ENCODE measurements at places on chromosomes 3 and 15.

GRCh38 chr15:92146511-92147150, 247.1 kb upstream of the ST8SIA2 start:
- no peak for DNase-seq

DNA sequence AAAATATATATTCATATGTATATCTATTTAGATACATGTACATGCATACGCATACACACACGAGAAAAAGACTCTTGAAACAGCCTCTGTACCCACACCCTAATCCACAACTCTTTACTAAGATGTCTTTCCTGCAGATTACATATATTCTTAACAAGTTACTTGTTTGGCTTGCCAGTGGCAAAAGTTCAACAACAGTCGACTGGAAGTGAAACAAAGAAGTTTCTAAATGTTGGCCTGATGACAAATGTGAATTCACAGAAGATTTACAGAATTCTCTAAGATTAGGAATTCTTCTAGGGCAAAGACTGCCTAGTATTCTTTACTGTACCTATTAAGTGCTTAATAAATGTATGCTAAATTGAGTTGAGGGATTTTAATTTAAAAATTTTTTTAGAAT, 116.8 kb downstream of the CDIN1 start:
- DNase-seq, result no peak

- DNase-seq, result no peak
Observed at GRCh38 chr3:114903213-114903612, 243.9 kb downstream of the ZBTB20 start.

GRCh38 chr3:72505539-72506405, 342.5 kb downstream of the SHQ1 start:
- DNase-seq, result no peak

- no peak for DNase-seq
Observed at GRCh38 chr3:176905331-176905730, 292.0 kb downstream of the TBL1XR1 start.

GRCh38 chr15:85941186-85941855, 138.3 kb upstream of the AGBL1 start:
- no peak for DNase-seq

DNA sequence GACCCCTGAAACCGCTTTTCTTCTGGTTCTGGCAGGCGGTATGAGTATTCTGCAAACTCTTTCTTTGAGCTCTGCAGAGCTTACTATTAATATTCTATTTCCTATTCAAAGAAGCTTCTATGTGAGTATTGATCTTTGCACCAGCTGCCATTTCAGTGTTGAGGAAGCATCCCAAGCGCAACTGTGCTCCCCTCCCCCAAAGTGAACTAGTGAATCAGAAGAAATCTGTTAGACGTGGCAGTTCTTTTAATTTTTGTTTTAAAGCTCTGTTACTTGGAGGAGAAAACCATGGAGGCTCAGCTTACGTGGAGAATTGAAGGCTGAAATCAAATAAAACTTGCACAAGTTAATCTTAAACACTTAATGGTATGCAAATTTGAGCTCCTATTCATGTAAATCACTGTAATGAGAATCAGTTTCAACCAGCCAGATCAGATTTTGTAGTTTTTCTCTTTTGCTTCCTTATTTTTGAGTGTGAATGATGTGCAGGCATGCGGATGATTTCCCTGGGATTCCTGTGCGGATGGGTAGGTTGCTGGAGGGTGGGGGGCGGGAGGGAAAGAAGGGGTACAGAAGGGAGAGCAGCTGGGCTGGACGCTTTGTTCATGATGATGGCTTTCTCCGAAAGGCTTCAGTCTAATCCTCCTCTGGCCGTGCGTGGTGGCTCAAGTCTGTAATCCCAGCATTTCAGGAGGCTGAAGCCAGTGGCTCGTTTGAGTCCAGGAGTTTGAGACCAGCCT, 16.1 kb upstream of the AGBL1 start:
- DNase-seq, result no peak

All from activated CD4-positive, alpha-beta T cell treated with anti-CD3 and anti-CD28 coated beads, Interleukin-2, amount 50 U/mL, for 48 hours (primary cell).